ENCODE measurements at places on chromosomes 11 and 22. TPM values are rescaled to one million over a fixed set of nuclear protein-coding genes. Genes with fewer than 3 reads are reported as not detected.

MS4A7 gene
- not detected for total RNA-seq

OR8D1 gene
- not detected for total RNA-seq

ASRGL1 gene
- 25.8 TPM for total RNA-seq

RIMBP3B gene
- 0.02 TPM for total RNA-seq

SEZ6L gene
- not detected for total RNA-seq

PDGFD gene
- 30.0 TPM for total RNA-seq

RASGRP2 gene
- not detected for total RNA-seq

WNT11 gene
- total RNA-seq, result 3.1 TPM

TRAPPC4 gene
- total RNA-seq, result 114 TPM

OVOL1 gene
- total RNA-seq, result not detected

FBXO7 gene
- 84.5 TPM for total RNA-seq

SLN gene
- not detected for total RNA-seq

SLC7A4 gene
- not detected for total RNA-seq

NRXN2 gene
- 0.12 TPM for total RNA-seq

SMTN gene
- total RNA-seq, result 51.2 TPM

ROM1 gene
- 8.1 TPM for total RNA-seq

MIOX gene
- total RNA-seq, result not detected

FGF19 gene
- total RNA-seq, result not detected

BEST1 gene
- total RNA-seq, result 0.96 TPM

OR2AT4 gene
- not detected for total RNA-seq

C11orf86 gene
- not detected for total RNA-seq

ANO5 gene
- total RNA-seq, result not detected

UPK3A gene
- not detected for total RNA-seq

MIAT gene
- total RNA-seq, result 0.02 TPM

SERHL2 gene
- total RNA-seq, result 0.22 TPM

GAL3ST3 gene
- total RNA-seq, result not detected

LAYN gene
- 113 TPM for total RNA-seq

TRIM51 gene
- total RNA-seq, result not detected

NCAM1 gene
- not detected for total RNA-seq

ART1 gene
- not detected for total RNA-seq

KRTAP5-7 gene
- not detected for total RNA-seq

MGAT3 gene
- total RNA-seq, result not detected

GSTT2B gene
- total RNA-seq, result 10.1 TPM

TMPRSS5 gene
- total RNA-seq, result 0.12 TPM

GDPD4 gene
- total RNA-seq, result not detected

YPEL1 gene
- total RNA-seq, result 2.4 TPM

BAD gene
- total RNA-seq, result 163 TPM

SCO2 gene
- total RNA-seq, result 1.6 TPM

MS4A1 gene
- not detected for total RNA-seq

OR51B2 gene
- not detected for total RNA-seq

MMP7 gene
- 1.2 TPM for total RNA-seq

DAGLA gene
- total RNA-seq, result 3.3 TPM

ELFN2 gene
- total RNA-seq, result 0.76 TPM

ABCG4 gene
- not detected for total RNA-seq

SCGB2A2 gene
- total RNA-seq, result not detected

PTGDR2 gene
- total RNA-seq, result not detected

PISD gene
- 20.1 TPM for total RNA-seq

C11orf87 gene
- 0.02 TPM for total RNA-seq

OR51I1 gene
- not detected for total RNA-seq

PTPRCAP gene
- total RNA-seq, result 0.20 TPM

FXYD2 gene
- not detected for total RNA-seq

All from M059J (cell line).